Stomach (tissue), 19 donors: ENCODE measurements at places on chromosomes 1 and 21. TPM values are rescaled to one million over a fixed set of nuclear protein-coding genes. Genes with fewer than 3 reads are reported as not detected.

Gene LINGO4
- not detected for total RNA-seq

Gene TCEA3
- 67.6 TPM for total RNA-seq

- H3K27ac ChIP-seq = peak within 1 kb of the TSS; percentile 90
- no peaks in the 10 kb centered on the region for H3K36me3 ChIP-seq
- DNase-seq = peak; percentile 91
- H3K27me3 ChIP-seq = no peaks in the 10 kb centered on the region
- H3K4me3 ChIP-seq = peak within 1 kb of the TSS; percentile 76
Observed at GRCh38 chr1:85465099-85465785, at the start of gene DDAH1. TSS of gene DDAH1 (minus strand) at chr1:85465159. CDS start at chr1:85465045, 114 bp downstream.

DNA sequence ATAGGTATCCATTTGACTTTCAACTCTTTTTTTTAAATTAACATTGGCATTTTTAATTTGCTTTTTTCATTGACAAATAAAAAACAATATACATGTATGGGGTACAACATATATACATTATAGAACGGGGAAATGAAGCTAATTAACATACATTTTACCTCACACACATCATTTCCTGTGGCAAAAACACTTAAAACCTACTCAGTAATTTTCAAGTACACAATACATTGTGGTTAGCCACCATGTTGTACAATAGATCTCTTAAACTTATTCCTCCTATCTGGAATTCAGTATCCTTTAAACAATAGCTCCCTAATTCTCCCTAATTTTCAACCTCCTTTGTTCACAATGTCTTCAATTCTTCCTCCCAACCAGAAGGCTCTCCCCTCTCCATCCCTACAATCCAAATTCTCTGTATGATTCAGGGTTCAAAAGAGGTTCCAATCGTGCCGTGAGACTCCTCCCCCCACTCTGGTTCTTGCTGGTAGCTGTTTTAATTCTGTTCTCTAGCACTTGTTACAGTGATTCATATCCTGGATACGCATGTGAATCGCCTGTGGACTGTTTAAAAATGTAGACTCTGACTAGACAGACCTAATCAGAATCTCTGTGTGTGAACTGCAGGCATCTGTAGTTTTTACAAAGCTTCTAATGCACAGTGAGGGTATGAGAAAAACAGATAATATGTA is 87.6 kb upstream of the DUSP10 start:
- H3K27ac ChIP-seq = no peak overlapping the region
- H3K27me3 ChIP-seq = no peaks in the 10 kb centered on the region
- no peaks in the 10 kb centered on the region for H3K4me1 ChIP-seq
- no peaks in the 10 kb centered on the region for H3K36me3 ChIP-seq
- no peak overlapping the region for H3K4me3 ChIP-seq

Gene CR1L
- total RNA-seq = not detected

GRCh38 chr1:91335603-91336002 is 69.0 kb downstream of the HFM1 start:
- H3K4me3 ChIP-seq = no peak overlapping the region
- no peaks in the 10 kb centered on the region for H3K36me3 ChIP-seq
- H3K27ac ChIP-seq = no peak overlapping the region

Gene PPFIA4
- 0.29 TPM for total RNA-seq

Gene IER5
- total RNA-seq = 10.0 TPM

DNA sequence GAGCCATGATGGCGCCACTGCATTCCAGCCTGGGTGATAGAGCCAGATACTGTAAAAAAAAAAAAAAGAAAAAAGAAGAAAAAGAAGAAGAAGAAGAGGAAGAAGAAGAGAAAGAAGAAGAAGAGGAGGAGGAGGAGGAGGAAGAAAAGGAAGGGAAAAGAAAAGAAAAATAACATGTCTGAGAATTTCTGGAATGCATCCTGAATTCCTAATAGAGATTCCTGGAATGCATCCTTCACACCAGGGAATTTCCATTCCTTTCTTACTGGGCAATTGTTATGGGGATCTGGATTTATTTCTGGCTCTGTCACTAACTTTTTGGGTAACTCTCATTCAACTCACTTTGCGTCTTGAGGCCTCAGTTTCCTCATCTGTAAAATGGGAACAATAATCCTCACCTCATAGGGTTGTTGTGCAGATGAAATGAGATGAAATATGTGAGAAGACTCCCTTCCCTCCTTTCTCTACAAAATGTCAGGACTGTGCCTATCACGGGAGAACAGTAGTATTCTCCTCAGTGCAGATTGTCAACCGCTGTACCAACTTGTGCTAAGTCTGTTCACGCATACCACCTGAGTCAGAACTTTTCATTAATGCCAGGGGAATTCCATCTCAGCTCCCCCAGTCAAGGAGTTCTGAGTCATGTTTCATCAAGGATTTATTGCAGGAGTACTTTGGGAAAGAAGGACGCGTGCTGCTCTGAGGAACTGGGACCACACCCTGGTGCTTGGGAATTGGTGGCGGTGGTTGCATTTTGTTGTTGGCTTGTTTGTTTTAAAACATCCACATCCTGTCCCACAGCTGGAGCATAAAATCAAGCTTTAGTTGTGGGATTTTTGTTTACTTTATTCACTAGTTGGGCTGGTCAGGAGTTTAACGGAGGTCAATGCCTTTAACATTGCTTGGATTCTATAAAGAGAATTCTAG is 42.4 kb upstream of the ROR1 start:
- no peaks in the 10 kb centered on the region for H3K4me1 ChIP-seq
- no peaks in the 10 kb centered on the region for H3K27me3 ChIP-seq
- no peak overlapping the region for H3K4me3 ChIP-seq
- no peaks in the 10 kb centered on the region for H3K36me3 ChIP-seq

DNA sequence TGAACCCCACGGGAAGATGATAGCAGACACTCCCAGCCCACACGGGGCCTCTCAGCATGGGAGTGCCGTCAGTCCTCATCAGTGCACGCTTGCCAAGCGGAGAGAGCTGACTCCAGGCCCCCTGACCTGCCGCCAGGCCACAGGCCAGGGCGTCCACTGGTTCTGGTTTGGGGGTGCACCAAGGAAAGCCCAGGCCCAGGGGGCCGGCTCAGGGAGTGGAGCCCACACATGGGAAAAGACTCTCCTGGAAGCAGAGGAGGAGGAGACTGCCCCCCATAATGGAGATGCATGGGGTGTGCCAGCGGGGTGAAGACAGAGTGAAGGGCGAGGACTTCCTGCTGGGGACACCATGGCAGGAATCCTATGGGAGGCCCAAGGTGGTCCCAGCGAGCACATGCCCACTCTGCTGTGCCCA is 6.4 kb downstream of the TRIM11 start:
- no peaks in the 10 kb centered on the region for H3K27me3 ChIP-seq
- no peak overlapping the region for H3K4me3 ChIP-seq
- H3K4me1 ChIP-seq = peaks cover 31% of the 10 kb centered on the region
- peaks cover 68% of the 10 kb centered on the region for H3K36me3 ChIP-seq

DNA sequence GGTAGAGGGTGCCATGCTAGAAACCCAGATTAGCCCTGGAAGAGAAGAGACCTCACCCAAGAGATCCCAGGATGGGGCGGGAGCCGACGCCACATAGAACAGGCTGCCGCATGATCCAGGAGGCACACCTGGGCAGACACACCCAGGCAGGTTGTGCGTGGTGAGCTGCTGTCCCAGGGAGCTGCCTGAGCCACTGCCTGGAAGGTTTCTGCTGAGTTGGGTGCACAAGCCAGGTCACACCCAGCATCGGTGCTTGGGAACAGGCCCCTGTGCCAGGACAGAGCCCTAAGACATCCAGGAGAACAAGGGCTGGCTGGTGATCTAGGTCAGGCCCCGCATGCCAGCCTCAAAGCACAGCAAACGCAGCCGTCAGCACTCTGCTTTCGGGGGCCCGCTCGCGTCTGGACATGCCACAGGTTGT is 40.2 kb downstream of the CTNNBIP1 start:
- H3K27me3 ChIP-seq = no peaks in the 10 kb centered on the region
- H3K27ac ChIP-seq = no peak overlapping the region
- peaks cover 63% of the 10 kb centered on the region for H3K36me3 ChIP-seq
- no peak for DNase-seq

DNA sequence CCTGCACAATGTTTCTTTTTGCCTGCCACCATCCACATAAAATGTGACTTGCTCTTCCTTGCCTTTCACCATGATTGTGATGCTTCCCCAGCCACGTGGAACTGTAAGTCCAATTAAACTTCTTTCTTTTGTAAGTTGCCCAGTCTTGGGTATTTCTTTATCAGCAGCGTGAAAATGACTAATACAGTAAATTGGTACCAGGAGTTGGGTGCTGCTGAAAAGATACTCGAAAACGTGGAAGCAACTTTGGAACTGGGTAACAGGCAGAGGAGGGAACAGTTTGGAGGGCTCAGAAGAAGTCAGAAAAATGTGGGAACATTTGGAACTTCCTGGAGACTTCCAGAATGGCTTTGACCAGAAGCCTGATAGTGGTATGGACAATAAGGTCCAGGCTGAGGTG is 425.3 kb downstream of the GPATCH2 start:
- H3K27ac ChIP-seq = no peak overlapping the region
- H3K4me1 ChIP-seq = no peaks in the 10 kb centered on the region
- H3K4me3 ChIP-seq = no peak overlapping the region
- no peaks in the 10 kb centered on the region for H3K36me3 ChIP-seq

- peak; percentile 73 for DNase-seq
- H3K27ac ChIP-seq = no peak overlapping the region
- no peak overlapping the region for H3K4me3 ChIP-seq
- peaks cover 38% of the 10 kb centered on the region for H3K4me1 ChIP-seq
- H3K27me3 ChIP-seq = no peaks in the 10 kb centered on the region
- H3K36me3 ChIP-seq = no peaks in the 10 kb centered on the region
Observed at GRCh38 chr1:6273380-6273891, 12.5 kb upstream of the GPR153 start.

Gene DCDC2B
- total RNA-seq = not detected

Gene MIXL1
- not detected for total RNA-seq

DNA sequence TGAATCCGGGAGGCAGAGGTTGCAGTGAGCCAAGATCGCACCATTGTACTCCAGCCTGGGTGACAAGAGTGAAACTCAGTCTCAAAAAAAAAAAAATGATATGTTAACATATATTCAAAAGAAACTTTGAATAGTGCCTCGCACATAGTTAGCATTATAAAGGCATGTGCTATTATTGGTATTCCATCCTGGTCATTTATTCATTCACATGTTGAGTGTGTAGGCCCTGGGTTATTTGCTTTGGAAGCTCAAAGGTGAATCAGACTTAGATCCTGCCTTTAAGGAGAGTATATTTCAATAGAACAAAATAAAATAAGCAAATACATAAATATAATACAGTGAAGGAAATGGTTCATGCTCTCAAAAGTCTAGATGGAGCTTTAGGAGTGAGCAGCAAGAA is 13.4 kb downstream of the SLC22A15 start:
- H3K27ac ChIP-seq = no peak overlapping the region
- no peak for DNase-seq
- no peaks in the 10 kb centered on the region for H3K27me3 ChIP-seq
- H3K4me3 ChIP-seq = no peak overlapping the region
- H3K36me3 ChIP-seq = no peaks in the 10 kb centered on the region
- H3K4me1 ChIP-seq = no peaks in the 10 kb centered on the region

GRCh38 chr1:31666263-31666963 is 21.7 kb upstream of the PEF1 start:
- H3K36me3 ChIP-seq = peaks cover 24% of the 10 kb centered on the region
- no peaks in the 10 kb centered on the region for H3K27me3 ChIP-seq
- H3K4me1 ChIP-seq = peaks cover 34% of the 10 kb centered on the region
- peak overlapping the region; percentile 57 for H3K27ac ChIP-seq

DNA sequence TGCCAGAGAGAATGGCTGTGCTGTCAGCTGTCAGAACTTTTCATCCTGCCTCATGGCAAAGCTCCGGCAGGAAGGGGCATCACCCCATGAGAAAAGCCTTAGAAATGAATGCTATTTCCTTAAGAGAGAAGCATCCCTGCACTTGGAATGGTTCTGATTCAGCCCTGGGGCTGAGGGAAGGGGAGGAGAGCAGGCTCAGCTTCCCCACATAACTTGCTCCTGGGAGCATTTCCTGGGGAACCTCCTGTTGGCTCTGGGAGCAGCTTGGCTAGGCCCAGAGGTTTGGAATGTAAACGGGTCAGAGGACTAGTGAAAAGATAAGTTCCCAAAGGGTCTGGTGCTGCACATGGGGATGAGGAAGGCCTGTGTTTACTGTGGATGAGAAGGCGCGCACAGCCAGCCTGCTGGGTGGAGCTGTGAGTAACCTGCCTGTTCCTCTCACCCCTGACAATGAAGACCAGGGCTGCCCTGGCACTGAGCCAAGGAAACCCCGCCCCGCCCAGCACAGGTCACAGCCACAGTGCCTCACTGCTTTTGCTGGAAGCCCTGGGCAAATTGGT is 5.0 kb downstream of the PRELP start:
- peak; percentile 84 for DNase-seq
- H3K36me3 ChIP-seq = no peaks in the 10 kb centered on the region
- peak overlapping the region; percentile 80 for H3K27ac ChIP-seq
- H3K4me1 ChIP-seq = peaks cover 53% of the 10 kb centered on the region

Gene VANGL2
- 1.4 TPM for total RNA-seq

Gene CELA3B
- not detected for total RNA-seq

- H3K4me1 ChIP-seq = peaks cover 17% of the 10 kb centered on the region
- no peaks in the 10 kb centered on the region for H3K27me3 ChIP-seq
- H3K36me3 ChIP-seq = no peaks in the 10 kb centered on the region
- peak; percentile 93 for DNase-seq
- peak overlapping the region; percentile 97 for H3K4me3 ChIP-seq
Observed at GRCh38 chr1:198156111-198156744, 570 bp upstream of the NEK7 start.

DNA sequence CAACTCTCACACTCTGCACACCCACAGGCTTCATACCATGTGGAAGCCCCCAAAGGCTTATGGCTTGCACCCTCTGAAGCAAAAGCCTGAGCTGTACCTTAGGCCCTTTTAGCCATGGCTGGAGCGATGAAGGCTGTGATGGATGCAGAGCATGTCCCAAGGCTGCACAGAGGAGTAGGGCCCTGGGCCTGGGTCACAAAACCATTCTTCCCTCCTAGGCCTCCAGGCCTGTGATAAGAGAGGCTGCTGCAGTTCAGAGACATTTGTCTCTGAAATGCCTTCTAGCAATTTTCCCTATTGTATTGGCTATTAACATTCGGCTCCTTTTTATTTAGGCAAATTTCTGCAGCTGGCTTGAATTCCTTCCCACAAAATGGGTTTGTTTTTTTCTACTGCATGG is 1707.7 kb downstream of the MRPL39 start:
- no peak for DNase-seq
- H3K27ac ChIP-seq = no peak overlapping the region
- H3K27me3 ChIP-seq = no peaks in the 10 kb centered on the region
- H3K36me3 ChIP-seq = no peaks in the 10 kb centered on the region
- no peak overlapping the region for H3K4me3 ChIP-seq
- H3K4me1 ChIP-seq = no peaks in the 10 kb centered on the region

Gene CRNN
- 0.89 TPM for total RNA-seq

GRCh38 chr1:22556391-22557104 is 6.7 kb upstream of the EPHA8 start:
- no peaks in the 10 kb centered on the region for H3K36me3 ChIP-seq
- no peak overlapping the region for H3K4me3 ChIP-seq
- no peak for DNase-seq
- no peak overlapping the region for H3K27ac ChIP-seq

- H3K27me3 ChIP-seq = no peaks in the 10 kb centered on the region
- no peaks in the 10 kb centered on the region for H3K36me3 ChIP-seq
- peaks cover 75% of the 10 kb centered on the region for H3K4me1 ChIP-seq
- peak overlapping the region; percentile 99 for H3K27ac ChIP-seq
- peak overlapping the region; percentile 97 for H3K4me3 ChIP-seq
Observed at GRCh38 chr1:33346927-33347649, 26.2 kb upstream of the A3GALT2 start.

Gene RAB7B
- total RNA-seq = 0.89 TPM

Gene TARBP1
- 56.4 TPM for total RNA-seq

Gene PADI2
- total RNA-seq = 3.7 TPM

- no peaks in the 10 kb centered on the region for H3K36me3 ChIP-seq
- no peaks in the 10 kb centered on the region for H3K27me3 ChIP-seq
- no peaks in the 10 kb centered on the region for H3K4me1 ChIP-seq
- no peak overlapping the region for H3K27ac ChIP-seq
Observed at GRCh38 chr1:184915463-184916090, 58.7 kb downstream of the NIBAN1 start.

- peaks cover 35% of the 10 kb centered on the region for H3K36me3 ChIP-seq
- DNase-seq = no peak
- no peak overlapping the region for H3K27ac ChIP-seq
Observed at GRCh38 chr21:32597205-32597604, 11.9 kb upstream of the TCP10L start.
